ENCODE measurements at places on chromosomes 1 and 21. TPM values are rescaled to one million over a fixed set of nuclear protein-coding genes. Genes with fewer than 3 reads are reported as not detected.

Gene THEM5
- not detected for total RNA-seq

Gene CD84
- not detected for total RNA-seq

DNA sequence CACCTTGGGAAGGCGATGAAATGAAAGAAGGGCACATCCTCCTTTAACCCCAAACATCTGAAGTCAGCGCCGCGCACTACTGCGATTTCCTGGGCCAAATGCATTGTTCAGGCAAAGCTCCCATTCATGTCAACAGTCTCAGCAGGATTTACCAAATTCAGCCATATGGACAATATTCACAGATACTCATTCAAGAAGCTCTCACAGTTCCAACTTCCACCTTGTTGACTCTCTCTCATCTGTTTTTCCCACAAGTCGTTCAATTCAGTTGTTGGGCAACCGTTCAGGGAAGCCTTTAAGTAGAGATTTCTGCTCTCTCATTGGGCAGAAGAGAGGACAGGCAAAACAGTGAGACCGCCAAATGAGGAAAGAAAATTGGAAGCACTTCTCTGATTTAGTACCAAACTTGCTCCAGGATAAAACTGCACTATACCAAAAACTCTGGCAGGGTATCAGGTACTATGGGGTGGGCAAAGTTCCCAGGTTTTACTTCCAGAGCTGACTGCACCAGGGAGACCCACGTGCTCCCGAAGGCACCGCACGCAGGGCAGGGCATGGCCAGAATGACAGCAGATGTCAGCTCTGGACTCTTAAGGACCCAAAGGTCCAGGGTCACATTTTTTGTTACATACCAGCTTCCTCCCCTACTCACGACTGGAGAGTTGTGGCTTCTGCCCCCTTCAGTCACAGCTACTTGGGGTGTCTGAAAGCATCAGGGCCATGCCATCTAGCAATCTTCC is 668.8 kb downstream of the KIF26B start:
- no peak for DNase-seq

Gene IL24
- not detected for total RNA-seq

DNA sequence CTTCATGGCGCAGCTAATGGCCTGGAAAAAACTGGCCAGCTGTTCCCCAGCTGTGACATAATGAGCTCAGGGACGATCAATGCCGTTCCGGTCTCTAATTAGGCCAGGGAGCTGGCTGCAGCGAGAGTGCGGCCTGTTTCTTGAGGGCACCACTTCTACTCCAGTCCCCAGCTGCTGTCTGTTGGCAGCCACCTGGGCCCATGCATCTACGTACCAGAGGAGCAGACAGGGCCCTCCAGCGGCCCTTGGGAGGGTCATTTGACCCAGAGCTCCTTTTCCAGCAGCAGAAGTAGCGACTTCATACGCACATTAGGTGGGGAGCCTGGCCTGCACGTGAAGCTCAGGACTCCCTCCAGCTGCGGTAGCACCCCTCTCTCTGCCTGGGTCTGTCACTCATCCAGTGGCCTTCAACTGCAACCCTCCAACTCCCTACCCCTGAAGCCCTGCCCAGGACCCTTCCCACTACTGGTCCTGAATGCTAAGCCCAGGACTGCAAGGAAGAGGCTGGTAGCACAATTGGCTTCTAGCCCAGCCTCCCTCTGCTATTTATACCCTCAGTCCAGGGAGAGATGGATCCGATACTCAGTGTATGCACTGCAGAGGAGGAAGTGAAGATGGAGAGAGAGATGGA is 9.1 kb upstream of the GPR61 start:
- no peak for DNase-seq

GRCh38 chr1:24266398-24266941 is 52.7 kb upstream of the GRHL3 start:
- peak; percentile 96 for DNase-seq

Gene FCGR1A
- total RNA-seq: not detected

DNA sequence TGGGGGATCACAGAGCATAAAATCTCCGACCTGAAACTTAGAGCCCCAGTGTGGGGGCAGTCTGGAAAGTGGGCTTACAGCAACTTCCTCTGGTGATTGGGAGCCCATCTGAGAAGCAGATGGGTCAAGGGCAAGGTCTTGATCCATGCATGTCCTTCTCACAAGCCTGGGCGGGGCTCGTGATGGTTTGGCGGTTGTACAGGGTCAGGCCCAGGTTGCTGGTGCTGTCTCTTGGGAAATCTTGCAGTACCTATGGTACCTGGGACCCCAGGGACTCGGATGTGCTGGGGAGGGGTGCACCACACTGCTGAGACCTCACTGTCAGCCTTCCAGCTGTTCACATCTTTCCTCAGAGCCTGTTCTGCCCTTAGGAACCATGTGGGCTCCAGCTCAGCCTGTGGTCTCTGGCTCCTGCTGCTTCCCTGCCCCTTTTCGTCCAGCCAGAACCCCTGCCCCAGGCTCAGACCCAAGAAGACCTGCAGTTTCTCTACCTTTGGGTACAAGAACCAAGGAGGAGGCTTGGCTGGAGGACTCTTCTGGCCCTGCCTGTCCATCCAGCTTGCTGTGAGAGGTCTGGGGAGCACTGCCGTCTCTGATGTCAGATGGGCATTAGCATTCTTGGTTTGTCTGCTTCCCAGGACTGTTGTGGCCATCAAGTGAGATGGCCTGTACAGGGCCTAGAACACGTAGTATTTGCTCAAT is 24.5 kb downstream of the WNT4 start:
- no peak for DNase-seq

DNA sequence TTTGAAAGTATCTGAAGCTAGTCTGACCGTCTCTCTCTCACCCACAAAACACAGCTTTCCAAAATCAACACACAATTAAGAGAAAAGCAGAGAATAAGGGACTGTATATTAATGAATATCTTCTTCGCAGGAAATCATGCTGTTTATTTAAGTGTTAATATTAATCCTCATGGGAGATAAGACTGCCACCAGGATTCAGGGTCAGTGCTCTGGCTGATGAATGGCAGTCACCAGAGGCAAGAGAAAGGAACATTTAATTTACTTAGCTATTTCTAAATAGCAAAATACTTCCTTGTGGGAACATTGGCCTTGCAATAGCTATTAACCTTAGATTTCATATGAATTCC is 2.2 kb downstream of the SCYL3 start:
- DNase-seq: no peak
